ENCODE measurements at places on chromosomes 3 and 15.

DNA sequence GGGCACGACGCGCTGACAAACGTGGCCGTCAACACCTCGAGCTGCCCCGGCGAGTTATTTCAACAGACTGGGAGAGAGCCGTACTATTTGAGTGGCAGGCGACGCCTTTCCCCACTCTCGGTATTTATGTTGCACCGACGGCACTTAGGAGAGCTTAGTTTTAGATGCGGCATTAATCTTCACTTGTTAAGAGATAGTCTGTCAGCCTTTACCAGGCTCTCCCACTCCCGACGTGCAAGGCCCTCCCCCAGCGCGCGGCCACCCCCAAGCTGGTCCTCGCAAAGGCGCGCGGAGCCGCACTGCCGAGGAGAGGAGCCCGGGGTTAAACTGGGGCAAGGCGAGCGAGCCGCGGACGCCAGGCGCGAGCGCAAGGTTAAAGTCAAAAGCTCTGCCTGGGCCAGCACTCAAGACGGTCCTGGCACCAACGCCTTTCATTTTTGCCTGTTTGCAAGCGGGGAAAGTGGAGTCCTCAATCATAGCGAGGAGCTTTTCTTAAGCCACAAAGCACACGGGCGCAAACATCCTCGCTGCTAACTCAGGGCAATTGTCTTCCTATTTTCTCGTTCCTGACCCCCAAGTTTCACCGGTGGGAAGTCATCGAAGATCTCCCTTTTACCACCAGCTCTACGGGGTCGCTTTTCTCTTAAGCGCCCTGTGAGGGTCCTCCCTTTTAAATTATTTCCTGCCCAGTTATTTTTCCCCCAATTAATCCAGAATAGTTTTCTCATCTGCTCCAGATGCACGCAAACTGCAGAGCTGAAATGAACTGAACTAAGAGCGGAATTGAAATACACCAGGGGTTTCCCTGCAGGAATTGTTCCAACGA lies 86.6 kb downstream of the NR2F2 start:
- DNase-seq, result no peak

- DNase-seq, result no peak
Observed at GRCh38 chr3:154338570-154338969, 14.3 kb upstream of the DHX36 start.

GRCh38 chr15:92623435-92623834 lies 32.1 kb downstream of the FAM174B start:
- DNase-seq, result no peak

GRCh38 chr15:65077981-65078352 lies 1.4 kb downstream of the KBTBD13 start:
- DNase-seq, result no peak

Data from thoracic aorta (tissue), 2 donors.